ENCODE measurements at places on chromosomes 12 and 14. TPM values are rescaled to one million over a fixed set of nuclear protein-coding genes. Genes with fewer than 3 reads are reported as not detected.

GRCh38 chr12:116406529-116406928 lies 129.0 kb upstream of the MED13L start:
- H3K27me3 ChIP-seq, result no peaks in the 10 kb centered on the region
- peak; percentile 69 for DNase-seq
- no peak overlapping the region for H3K27ac ChIP-seq

GRCh38 chr12:24415934-24416333 lies 466.5 kb upstream of the SOX5 start:
- H3K27me3 ChIP-seq, result no peaks in the 10 kb centered on the region
- H3K36me3 ChIP-seq, result no peaks in the 10 kb centered on the region
- no peak overlapping the region for H3K4me3 ChIP-seq
- no peak for DNase-seq
- H3K27ac ChIP-seq, result no peak overlapping the region

DNA sequence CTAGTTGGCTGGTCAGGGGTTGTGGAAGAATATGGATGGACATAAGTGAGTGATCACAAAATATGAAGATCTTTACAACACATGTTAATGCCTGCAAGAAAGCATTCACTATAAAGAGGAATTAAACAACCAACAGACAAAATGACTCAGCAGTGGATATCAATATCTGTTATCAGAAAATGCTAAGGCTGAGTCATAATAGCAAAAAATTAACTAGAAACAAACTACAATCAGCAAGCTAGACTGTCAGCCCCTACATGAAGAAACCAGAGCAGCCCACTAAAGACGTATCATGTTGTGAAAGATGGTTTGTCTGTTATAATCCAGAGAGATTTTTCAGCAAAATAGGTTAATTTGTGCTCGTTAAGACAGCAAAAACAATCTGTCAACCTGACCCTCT lies 472.9 kb downstream of the NELL2 start:
- H3K4me3 ChIP-seq, result no peak overlapping the region
- H3K4me1 ChIP-seq, result no peaks in the 10 kb centered on the region
- no peaks in the 10 kb centered on the region for H3K36me3 ChIP-seq
- DNase-seq, result no peak
- no peak overlapping the region for H3K27ac ChIP-seq
- no peaks in the 10 kb centered on the region for H3K27me3 ChIP-seq

GRCh38 chr14:101480747-101481530 lies 80.4 kb upstream of the DIO3 start:
- DNase-seq, result peak; percentile 6
- H3K27me3 ChIP-seq, result no peaks in the 10 kb centered on the region
- no peaks in the 10 kb centered on the region for H3K36me3 ChIP-seq
- peaks cover 5% of the 10 kb centered on the region for H3K4me1 ChIP-seq

- no peak for DNase-seq
- H3K36me3 ChIP-seq, result no peaks in the 10 kb centered on the region
- H3K27ac ChIP-seq, result no peak overlapping the region
- no peaks in the 10 kb centered on the region for H3K27me3 ChIP-seq
Observed at GRCh38 chr14:101178184-101179072, 274.9 kb upstream of the RTL1 start.

DNA sequence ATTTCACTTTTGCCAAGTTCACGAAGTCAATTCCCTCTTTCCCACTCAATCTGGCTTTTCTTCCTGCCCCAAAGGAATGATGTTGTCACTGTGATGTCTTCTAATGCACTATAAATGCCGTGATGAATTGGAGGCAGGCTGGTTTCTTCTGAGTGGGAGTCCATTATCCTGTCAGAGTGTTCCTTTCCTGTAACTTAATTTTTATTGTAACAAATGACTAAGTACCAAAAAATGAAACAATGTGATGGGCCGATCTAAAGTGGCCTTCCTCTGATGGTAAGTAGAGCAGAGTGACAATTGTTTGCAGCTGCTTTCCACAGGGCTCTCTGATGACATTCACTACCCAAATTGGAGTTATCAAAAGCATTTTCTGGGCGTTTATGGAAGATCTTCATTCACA lies 22.2 kb downstream of the TMEM30B start:
- no peaks in the 10 kb centered on the region for H3K36me3 ChIP-seq
- no peaks in the 10 kb centered on the region for H3K4me1 ChIP-seq
- H3K4me3 ChIP-seq, result no peak overlapping the region
- DNase-seq, result no peak
- peaks cover 20% of the 10 kb centered on the region for H3K27me3 ChIP-seq
- H3K27ac ChIP-seq, result no peak overlapping the region

Gene KRT72
- total RNA-seq, result not detected

Gene SEC23A
- 135 TPM for total RNA-seq

Gene TULP3
- 15.1 TPM for total RNA-seq

Gene MGST1
- 192 TPM for total RNA-seq

Gene LAG3
- 0.68 TPM for total RNA-seq

Gene FOXN3
- 66.1 TPM for total RNA-seq

Gene PMCH
- total RNA-seq, result not detected

Gene CD163
- 80.3 TPM for total RNA-seq

Data from transverse colon (tissue), 4 donors.